ENCODE measurements at places on chromosomes 4 and X.

GRCh38 chrX:20382082-20382481 lies 115.4 kb upstream of the RPS6KA3 start:
- no peak for DNase-seq

DNA sequence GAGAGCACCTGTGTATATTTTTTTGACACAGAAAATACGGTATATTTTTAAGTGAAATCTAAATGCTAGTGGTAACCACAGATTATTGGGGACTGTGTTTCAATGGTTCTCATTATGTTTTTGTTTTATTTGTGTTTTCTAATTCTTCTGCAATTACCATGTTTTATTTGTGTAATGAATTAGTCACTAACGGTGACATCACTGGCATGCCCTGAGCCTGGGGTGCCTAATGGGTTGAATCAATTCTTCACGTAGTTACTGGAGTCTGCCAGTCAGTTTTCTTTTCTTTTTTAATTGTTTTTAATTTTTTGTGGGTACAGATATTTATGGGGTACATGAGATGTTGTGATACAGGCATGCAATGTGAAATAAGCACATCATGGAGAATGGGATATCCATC lies 168.8 kb downstream of the RELL1 start:
- DNase-seq, result no peak

DNA sequence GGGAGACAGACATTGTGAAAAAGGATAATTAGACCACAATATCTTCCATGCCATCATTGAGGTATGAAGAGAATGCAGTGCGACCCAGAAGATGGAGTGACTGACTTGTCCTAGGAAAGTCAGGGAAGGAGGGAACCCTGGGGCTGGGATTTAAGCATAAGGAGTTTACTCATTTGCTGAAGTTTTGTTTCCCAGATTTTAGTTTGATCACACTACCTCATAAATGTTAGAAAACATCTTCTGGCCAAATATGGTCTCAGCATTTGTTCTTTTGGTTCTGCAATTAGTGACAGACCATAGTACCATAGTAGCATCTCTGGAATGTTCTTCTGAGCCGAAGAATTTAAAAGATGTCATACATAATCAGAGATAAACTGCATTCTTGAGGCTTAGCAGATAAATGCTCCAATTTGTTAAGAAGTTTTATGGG lies 96.5 kb upstream of the PGRMC2 start:
- no peak for DNase-seq

DNA sequence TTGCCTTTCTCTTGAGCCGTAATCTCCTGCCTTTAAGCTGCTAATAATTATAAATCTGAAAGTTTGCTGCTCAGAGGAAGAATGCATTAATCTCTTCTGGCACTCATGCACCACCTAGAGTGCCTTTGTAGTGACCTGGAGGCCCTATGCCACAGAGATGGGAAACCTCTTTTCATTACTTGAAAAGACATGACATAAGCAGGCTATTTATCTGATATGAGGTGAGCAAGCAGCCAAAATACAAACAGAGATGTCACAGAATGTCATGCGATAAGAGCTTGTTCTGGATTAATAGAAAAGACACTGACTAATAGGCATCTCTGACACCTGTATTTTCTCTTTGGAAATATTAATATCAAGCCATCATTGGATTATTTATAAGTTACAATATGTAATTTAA lies 42.3 kb downstream of the GABRB1 start:
- DNase-seq, result no peak

DNA sequence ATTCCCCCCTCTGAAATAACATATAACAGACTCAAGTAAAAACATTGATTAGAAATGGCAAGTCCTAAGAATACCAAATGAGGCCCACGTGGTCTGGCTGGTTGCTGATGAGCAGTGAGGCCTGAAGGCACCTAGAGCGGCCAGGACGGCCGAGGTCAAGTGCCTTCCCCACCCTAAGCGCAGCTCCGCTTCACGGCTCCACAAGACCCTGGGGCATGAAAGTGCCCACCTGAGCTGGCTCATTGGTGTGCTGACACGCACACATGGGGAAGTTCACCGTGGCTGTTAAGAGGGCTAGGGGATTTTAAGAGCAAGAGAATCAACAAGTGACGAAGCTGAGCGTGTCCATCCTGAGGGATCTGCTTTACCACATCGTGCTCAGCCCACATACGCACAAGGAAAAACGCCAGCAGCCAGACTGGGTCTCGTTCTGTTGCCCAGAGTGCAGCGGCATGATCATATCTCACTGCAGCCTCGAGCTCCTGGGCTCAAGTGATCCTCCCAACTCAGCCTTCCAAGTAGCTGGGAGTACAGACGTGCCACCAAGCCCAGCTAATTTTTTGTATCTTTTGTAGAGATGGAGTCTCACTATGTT lies 22.4 kb downstream of the DCTD start:
- DNase-seq, result no peak

GRCh38 chr4:95204873-95205272 lies 343.9 kb downstream of the UNC5C start:
- no peak for DNase-seq

Data from bone marrow (tissue), 2 donors.